ENCODE measurements at places on chromosomes 5 and 9.

- DNase-seq = no peak
These were observed 65.5 kb downstream of the MPDZ start for GRCh38 chr9:13213998-13214397.

DNA sequence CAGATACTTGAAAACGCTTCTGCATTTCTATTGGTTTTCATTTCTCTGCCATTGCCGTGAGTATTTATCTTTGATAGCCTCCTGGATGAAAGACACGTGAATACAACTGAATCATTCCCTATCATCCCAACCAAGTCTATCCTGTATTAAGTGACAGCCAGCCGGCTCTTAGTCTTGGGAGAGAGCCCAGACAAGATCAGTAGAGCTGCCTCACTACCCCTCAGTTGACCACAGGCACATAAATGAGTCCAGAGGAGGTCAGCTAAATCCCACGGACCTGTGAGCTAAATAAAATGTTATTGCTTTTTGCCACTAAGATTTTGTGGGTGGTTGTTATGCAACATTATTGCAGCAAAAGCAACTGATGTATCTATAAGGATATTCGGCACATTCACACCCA lies 639.0 kb upstream of the ACO1 start:
- DNase-seq = no peak

DNA sequence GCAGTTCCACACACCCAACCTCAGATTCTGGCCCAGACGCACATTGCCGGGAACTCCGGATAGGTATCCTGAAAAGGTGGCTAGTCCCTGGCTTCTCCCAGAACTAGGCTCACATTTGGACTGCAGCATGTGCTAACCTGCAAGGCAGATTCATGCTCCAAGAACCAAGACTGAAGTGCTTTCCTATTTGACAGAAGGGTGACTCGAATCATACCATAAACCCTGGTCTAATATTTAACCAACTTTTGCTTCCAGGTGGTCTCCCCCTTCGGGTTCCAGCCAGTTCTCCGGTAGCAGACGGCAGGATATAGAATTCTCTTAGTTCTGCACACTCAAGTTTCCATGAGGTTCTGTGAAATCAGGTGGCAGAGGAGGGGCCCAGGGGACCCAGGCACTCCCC lies 7.6 kb downstream of the PTGES start:
- DNase-seq = no peak

DNA sequence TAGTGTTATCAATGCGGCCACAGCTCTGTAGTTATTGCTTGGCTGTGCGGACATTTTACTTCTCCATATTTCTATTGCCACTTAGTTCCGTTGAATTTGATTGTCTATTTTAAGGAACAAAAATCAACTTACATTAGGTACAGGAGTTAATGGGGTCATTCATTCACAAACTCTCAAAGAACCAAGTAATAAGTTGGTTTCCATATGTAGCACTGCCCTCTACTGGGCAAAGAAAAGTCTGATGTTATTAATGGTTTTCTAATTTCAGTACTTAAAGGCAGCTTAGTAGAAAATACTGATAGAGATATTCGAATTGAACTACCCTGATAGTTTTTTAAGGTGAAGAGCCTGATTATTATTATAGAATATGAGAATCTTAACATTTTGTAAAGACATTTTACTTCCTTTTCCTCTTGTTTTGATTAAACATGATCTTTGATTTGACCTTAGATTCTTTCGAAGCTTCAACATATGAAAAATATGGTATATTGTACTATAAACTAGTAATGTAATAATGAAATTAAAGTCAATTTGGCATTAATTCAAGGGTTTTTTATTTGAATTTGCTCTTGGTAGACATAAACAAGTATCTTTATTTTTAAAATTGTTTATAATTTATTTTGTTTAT lies 119.5 kb upstream of the CTNND2 start:
- peak; percentile 49 for DNase-seq

DNA sequence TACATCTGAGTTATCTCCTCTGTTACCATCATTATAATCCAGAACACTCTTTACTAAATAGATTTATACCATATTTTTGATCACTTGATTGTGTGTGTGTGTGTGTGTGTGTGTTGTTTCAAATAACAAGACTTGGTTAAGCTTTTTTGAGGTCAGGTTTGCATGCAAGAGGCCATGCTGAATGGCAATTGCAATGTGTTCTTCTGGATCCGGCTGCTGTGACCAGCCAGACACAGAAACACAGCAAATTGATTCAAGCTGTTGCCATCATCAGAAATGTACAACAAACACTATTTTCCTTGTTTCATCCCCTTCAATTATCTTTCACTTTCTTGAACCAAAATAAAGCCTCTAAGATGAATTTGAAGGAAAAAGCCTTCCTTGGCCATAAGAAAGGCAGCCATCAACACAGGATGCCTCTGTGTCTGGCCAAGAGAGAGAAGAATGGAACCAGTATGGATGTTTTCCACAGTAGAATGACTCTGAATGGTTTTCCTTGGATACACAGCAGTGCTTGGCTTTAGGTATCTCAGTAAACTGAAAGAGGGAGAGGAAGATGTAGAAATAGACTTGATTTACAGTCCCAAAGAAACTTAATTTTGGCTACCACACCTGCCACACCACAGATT lies 53.9 kb downstream of the DPYSL3 start:
- no peak for DNase-seq

- no peak for DNase-seq
These were observed 55.3 kb upstream of the IL17B start for GRCh38 chr5:149434162-149435014.

DNA sequence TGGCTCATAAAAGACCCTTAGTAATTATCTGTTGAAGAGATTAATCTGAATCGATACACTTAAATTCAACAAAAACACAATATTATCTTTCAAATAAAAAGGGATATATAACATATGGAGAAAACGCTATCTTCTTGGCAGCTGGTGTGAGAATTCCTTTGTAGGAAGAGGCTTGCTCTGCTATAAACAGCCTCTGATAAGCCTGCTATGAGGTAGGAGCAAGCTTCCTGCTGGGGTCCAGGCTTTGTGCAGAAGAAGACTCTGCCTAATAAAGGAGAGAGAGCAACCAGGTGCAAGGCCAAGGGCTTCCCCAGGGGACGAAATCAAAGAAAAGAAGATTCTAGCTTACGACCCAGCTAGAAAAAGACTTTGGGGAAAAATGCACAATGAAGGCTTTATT lies 43.3 kb upstream of the SSBP2 start:
- no peak for DNase-seq

DNA sequence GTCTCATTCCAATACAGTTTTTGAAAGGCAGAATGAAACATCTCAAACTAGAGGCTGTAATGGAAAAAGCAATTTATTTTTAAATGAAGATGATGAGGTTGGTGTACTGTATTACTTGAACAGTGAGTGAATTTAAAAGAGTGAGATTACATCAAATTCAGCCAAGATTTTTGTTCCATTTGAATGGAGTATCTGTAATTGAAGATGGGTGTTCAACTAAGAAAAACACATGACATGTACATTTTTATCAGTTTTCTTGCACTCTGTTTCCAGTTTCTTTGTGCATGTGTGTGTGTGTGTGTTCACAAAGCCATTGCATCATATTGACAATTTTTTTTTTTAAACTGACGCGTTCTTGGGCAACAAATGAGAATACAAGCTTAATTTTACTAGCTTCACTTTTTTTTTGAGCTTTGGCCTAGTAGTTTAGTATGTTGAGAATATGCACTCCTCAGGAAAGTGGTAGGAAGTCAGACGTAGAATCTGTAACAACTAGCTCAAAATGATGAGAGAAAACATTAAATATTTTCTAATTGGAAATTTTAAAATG lies 243.5 kb downstream of the MAST4 start:
- DNase-seq = no peak

DNA sequence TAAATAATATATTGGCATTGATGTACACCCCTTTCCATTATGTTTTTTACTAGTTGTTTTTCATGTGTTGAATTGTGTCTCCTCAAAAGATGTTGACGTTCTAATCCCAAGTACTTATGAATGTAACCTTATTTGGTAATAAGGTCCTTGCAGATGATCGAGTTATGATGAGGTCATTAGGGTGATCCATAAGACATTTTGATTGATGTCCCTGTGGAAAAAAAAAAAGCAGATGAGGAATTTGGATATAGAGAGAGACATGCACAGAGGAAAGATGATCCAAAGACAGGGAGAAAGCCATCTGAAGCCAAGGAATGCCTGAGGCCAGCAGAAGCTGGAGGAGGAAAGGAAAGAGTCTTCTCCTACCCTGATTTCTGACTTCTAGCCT lies 632.7 kb downstream of the TLR4 start:
- no peak for DNase-seq

DNA sequence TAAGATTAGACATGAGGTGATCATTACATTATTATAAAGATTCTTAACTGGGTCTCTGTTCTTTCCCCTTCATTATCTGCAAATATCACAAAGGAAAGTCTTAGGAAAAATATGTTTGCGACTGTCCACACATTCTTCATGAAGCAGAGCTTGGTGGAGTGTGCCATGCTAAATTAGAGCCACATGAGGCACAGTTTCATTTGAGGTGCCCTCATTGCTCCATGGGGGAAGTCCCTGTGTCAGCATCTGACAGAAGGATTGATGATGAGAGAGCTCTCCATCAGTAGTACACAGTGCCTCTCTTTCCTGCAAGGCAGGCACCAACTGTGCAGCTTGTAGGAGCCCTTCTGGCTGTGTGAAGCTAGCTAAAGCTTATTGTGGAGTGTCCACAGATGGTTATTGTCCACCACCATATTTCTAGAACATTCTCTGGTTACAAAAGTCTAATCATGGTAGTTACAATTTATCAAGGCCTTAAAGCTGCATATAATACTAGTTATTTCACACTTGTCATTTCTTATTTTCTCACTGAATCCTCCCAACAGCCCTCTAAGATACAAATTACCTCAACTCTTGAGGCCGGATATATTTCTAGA lies 63.9 kb downstream of the C9orf152 start:
- no peak for DNase-seq

- DNase-seq = no peak
These were observed 104.2 kb downstream of the SEC61B start for GRCh38 chr9:99326112-99326916.

- DNase-seq = no peak
These were observed 141.1 kb upstream of the SLC12A2 start for GRCh38 chr5:127942246-127943060.

GRCh38 chr5:59673438-59674058 lies 220.0 kb downstream of the PDE4D start:
- peak; percentile 38 for DNase-seq

GRCh38 chr9:84823421-84824271 lies 154.1 kb downstream of the NTRK2 start:
- no peak for DNase-seq

DNA sequence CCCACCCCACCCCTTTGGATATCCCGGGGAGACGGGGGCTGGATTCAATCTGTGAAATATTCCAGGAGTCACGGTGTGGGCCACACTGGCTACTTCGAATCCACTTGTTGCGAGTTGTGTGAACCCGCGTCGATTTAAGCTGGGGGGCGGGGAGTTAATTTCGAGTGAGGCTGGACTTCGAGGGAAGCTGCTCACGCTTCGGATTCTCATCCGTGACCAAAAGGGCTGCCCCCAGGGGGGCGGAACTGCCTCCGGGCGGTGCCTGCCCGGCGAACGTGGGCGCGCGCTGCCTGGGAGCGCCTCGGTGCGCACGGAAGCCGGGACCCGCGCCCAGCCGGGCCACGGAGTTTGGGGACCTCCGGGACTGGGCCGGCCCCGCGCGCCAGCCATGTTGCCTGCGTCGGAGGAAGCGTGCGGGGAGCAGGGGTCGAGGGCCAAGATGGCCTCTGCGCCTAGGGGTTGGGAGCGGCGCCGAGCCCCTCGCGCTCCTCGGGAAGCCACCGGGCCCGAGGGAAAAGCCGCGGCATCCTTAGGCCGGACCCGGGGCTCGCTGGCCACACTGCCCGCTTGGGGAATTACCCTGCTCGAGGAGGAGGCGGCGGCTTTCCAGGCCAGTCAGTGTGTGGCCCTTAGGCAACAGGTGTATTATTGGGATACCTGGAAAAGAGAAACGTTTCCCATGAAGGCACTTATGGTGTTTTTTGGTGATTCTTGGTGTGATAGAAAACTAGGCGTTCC lies 975 bp downstream of the OCLN start:
- DNase-seq = no peak

DNA sequence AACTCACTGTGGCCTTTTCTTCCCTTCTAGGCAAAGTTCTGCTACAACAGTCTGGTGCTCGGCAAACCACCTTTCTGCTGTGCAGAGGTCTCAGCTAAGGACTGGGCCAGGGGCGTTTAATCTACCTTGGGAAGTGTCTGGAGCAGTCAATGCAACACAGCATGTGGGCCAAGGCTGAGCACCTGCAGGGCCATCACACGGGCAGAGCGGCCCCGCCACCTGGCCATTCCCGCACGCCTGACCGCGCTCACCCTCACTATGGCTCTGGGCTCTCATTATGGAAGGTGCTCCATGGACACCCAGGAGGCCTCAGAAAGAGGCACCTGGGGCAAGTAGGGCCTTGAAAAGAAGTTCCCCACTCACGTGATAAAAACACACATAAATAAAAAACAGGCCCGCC lies 65.7 kb upstream of the TBC1D9B start:
- DNase-seq = no peak

DNA sequence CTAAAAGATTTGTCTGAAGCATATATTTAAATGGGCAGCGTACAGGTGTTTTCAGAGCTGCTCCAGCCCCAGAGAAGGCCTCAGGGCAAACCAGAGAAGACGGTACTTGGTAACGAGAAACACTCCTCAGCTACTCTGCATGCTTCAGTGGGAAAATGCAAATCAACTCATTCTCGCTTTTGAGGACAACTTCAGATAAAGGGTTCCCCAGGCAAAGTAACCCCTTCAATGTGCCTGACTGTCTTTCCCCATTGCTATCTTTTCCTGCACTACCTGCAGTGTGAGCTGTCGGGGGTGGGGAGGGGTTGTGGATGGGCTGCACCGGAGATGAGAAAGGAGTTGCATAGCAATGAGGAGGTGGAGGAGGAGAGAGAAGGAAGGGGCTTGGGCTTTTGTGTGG lies 339.7 kb upstream of the CLINT1 start:
- DNase-seq = no peak

DNA sequence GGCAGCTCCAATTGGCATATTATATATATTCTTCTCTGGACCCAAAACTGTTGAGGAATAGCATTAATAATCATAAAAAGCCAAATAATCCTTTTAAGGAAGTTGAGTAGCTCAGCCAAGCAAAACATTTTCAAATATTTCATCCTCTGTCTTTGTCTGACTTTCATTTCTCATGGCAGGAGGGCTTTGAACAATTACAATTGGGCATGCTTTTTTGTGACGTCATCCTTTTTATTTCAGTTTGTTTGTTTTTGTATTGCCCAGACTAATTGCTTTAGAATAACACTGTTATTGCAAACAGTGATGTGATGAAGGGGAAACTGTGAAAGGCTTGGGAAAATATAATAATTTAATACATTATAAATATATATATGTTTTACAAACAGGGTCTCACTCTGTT lies 65.2 kb upstream of the MAP1B start:
- DNase-seq = no peak

DNA sequence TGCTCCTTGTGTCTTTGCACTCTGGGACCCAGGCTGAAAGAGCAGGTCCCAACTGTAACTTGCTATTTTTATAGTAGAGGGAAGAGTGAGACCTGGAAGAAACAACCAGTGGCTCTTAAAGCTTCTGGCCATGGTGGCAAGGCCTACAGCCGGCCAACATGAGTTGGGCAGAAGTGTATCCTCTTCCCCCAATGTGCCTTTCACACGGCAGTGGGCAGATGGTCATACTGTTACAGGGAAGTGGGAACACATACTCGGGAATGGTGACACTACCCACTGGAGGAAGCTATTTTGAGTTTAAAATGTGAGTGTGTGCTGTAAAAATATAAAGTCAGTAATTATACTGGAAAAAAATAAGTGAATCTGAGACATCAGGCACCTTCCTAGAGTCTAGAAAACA lies 116.0 kb downstream of the MVB12B start:
- no peak for DNase-seq

All from HS-5 (cell line).